ENCODE measurements at places on chromosomes 12 and 14. TPM values are rescaled to one million over a fixed set of nuclear protein-coding genes. Genes with fewer than 3 reads are reported as not detected.

GRCh38 chr14:90490720-90491050 lies 93.9 kb downstream of the CALM1 start:
- no peak for DNase-seq
- H3K4me3 ChIP-seq: no peak overlapping the region
- no peaks in the 10 kb centered on the region for H3K36me3 ChIP-seq
- H3K27ac ChIP-seq: no peak overlapping the region

DNA sequence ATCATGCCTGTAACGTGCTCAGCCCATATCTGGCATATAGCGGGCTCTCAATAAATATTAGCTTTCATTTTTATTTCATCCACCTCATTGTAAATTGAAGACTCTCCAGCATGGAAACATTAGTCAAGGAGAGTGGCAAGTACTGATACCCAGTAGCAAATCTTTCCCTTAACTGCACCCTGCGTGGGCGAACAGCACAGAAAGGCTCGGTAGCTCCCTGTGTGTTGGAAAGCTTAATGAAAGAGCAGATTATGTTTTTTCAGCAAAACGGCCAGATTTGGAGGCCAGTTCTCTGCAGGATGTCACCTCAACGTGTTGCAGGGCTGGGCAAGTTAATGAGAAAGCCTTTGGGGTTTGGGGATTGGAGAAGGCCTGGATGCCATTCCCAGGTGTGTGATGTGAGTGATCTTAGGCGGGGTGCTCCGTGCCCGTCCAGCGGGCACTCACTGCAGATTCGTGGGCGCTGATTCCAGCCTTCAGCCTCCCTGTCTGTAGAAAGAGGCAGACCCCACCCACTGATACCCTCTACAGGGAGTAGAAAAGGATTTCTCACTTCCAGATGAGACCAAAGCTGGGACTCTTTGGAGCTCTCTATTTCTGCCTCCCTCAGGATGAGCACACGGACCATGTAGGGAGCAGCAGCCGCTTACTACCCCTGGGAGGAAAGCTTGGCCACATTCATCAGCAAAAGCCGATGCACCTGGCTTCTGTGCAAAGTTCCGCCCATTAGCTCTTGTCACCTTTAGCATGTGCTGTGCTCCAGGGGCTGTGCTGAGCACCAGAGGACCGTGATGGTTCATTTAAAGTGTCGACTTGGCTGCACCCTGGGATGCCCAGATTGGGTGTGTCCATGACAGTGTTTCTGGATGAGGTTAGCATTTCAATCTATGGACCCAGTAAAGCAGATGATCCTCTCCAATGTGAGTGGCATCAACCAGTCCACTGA lies 29.1 kb downstream of the C14orf132 start:
- no peaks in the 10 kb centered on the region for H3K4me1 ChIP-seq
- H3K36me3 ChIP-seq: no peaks in the 10 kb centered on the region
- no peaks in the 10 kb centered on the region for H3K27me3 ChIP-seq

Gene RD3L
- total RNA-seq: not detected

- no peak for DNase-seq
- no peaks in the 10 kb centered on the region for H3K36me3 ChIP-seq
- H3K4me1 ChIP-seq: no peaks in the 10 kb centered on the region
- H3K4me3 ChIP-seq: no peak overlapping the region
- H3K27ac ChIP-seq: no peak overlapping the region
Observed at GRCh38 chr12:26203167-26203780, 7.9 kb downstream of the SSPN start.

Gene NID2
- 4.7 TPM for total RNA-seq

DNA sequence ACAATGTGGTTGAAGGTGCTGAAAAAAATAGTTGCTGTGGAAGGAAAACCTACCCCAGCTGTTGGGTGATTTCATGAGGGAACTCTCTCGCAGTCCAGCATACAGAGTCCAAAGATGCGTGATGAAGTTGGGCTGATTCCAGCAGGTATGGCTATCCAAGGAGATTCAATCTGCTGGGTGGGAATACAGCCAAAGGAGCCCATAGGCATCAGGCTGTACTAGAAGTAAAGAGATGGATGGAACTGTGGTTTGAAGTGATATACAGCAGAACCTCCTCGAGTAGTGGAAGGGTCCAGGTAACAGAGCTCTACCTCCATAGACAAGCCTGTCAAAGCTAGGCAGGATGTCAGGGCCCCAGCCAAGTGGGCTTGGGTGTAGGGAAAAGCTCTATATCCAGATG lies 11.5 kb upstream of the TMTC2 start:
- no peak overlapping the region for H3K4me3 ChIP-seq
- no peaks in the 10 kb centered on the region for H3K36me3 ChIP-seq
- no peak overlapping the region for H3K27ac ChIP-seq
- DNase-seq: no peak
- no peaks in the 10 kb centered on the region for H3K4me1 ChIP-seq

Gene ACOT6
- total RNA-seq: 1.4 TPM

Gene TMX1
- 17.4 TPM for total RNA-seq

DNA sequence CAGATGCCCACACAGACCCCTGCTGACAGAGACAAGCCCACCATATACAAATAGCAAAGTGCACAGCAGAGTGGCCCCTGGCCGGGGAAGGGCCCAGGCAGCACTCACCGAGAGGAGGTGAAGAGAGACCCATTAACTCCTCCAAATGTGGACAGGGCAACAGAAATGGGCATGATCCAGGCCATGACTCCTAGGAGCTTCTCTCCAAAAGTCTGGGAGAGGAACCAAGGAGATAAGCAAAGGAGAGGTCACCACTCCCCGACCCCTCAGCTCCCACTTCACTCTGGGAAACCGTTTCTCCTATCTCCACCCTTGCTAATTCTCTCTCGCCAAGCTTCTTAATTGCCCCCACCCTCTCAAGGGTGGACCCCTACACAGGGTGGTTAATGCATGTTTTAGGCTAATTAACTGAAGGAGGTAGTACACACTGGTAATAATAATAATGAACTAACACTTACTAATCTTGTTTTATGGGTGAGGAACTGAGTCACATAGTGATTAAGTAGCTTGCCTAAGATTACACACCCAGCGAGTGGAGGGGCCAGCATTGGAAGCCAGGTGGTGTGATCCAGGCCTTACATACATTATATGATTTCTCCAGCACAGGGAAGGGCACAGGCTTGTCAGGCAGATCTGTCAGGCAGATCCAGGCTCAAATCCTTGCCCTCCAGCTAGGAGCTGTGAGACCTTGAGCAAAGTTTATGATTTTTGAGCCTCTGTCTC lies 18.9 kb upstream of the CEBPE start:
- no peaks in the 10 kb centered on the region for H3K36me3 ChIP-seq
- no peak overlapping the region for H3K27ac ChIP-seq
- DNase-seq: no peak
- no peaks in the 10 kb centered on the region for H3K27me3 ChIP-seq
- no peaks in the 10 kb centered on the region for H3K4me1 ChIP-seq

- no peak overlapping the region for H3K4me3 ChIP-seq
- no peaks in the 10 kb centered on the region for H3K4me1 ChIP-seq
- no peak overlapping the region for H3K27ac ChIP-seq
- H3K36me3 ChIP-seq: no peaks in the 10 kb centered on the region
Observed at GRCh38 chr12:22788913-22789312, 163.9 kb downstream of the ETNK1 start.

Gene HOXC9
- total RNA-seq: not detected

Gene KRT6C
- not detected for total RNA-seq

Gene DYRK4
- 16.7 TPM for total RNA-seq

- H3K4me3 ChIP-seq: no peak overlapping the region
- no peak overlapping the region for H3K27ac ChIP-seq
- no peaks in the 10 kb centered on the region for H3K36me3 ChIP-seq
- H3K27me3 ChIP-seq: no peaks in the 10 kb centered on the region
- no peak for DNase-seq
- no peaks in the 10 kb centered on the region for H3K4me1 ChIP-seq
Observed at GRCh38 chr14:31435276-31435675, 14.9 kb upstream of the HEATR5A start.

DNA sequence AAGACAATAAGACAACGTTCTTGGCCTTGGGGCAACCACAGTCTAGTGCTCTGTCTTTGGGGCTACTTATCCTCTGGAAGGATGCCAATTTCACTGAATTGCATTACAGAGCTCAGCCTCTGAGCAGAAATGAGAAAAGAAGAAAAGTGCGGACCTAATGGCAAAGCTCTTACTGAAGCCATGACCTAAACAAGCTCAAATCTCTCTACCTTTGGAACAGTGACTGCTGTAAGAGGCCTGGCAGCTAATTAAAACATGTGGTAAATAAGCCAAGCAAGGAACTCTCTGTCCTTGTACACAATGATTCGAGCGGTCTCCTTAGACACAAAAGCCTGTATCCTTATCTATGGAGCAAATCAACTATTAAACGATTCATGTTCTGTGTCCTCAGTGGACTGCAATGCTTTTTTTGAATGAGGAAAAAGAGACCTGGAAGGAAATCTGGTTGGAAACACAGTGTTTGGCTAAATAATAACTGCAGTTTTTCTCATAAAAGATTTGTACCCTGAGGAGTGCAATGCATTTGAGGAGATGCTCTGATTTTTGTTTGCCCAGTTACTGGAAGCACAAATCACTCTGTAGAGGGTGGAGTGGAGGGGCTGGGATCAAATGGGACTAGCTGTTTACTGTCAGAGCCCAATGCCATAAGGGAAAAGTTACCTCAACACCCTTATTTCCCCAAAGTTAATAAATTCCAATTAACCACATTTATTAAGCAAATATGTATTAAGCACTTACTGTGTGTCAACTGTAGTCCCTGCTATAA lies 113.9 kb downstream of the NDUFA12 start:
- no peak overlapping the region for H3K4me3 ChIP-seq
- no peaks in the 10 kb centered on the region for H3K4me1 ChIP-seq
- H3K36me3 ChIP-seq: no peaks in the 10 kb centered on the region
- no peaks in the 10 kb centered on the region for H3K27me3 ChIP-seq
- DNase-seq: no peak

GRCh38 chr14:92846162-92846897 lies 52.2 kb downstream of the GOLGA5 start:
- no peaks in the 10 kb centered on the region for H3K4me1 ChIP-seq
- no peak for DNase-seq
- H3K4me3 ChIP-seq: no peak overlapping the region
- peaks cover 5% of the 10 kb centered on the region for H3K36me3 ChIP-seq

Gene SMAGP
- 5.7 TPM for total RNA-seq

DNA sequence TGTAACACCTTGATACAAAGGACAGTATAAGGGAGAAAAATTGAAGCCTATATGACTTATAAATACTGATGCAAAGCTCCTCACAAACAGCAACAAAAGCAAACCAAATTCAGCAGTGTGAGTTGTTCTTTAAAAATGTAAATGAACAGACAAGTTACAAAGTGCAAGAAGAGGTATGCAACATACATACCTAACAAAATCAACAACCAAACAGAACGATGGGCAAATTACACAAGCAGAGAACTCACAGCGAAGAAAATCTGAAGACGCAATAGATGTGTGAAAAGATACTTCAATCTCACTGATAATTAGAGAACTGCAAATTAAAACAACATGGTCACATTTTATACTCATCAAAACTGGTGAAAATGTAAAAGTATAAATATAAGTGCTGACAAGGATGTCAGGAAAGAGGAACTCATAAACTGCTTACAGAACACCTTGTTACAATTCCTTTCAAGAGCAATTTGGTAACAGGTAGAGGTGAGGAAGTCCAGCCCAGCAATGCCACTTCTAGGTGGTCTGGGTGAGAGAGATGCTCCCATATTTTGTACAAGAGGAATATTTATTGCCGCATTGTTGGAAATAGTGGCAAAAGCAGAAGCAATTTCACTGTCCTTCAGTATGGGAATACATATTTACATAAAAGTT lies 47.3 kb downstream of the CORO1C start:
- H3K4me1 ChIP-seq: no peaks in the 10 kb centered on the region
- no peaks in the 10 kb centered on the region for H3K27me3 ChIP-seq
- H3K36me3 ChIP-seq: no peaks in the 10 kb centered on the region
- no peak overlapping the region for H3K4me3 ChIP-seq
- no peak for DNase-seq

DNA sequence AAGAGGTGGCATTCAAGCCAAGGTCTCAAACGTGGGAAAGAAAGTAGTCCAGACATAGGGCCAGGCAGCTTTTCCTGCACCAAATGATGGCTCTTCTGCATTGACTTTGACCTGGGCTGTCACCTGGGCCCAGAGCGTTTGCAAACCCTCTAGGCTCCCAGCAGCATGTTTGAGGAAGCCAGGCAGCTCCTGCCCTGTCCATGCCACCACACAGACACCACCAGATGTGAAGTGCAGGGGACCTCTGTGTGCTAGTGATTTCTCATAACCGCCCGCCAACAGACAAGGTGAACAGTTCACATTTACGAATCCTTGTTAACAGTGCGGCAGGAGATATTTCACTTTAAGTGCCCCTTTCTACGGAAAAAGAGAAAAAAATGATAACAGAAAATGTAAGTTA lies 49.8 kb upstream of the FAM222A start:
- H3K36me3 ChIP-seq: no peaks in the 10 kb centered on the region
- no peak overlapping the region for H3K27ac ChIP-seq
- no peak for DNase-seq
- no peaks in the 10 kb centered on the region for H3K4me1 ChIP-seq

Gene PTPRR
- total RNA-seq: not detected

Gene SYCP3
- total RNA-seq: not detected

GRCh38 chr14:104705340-104706047 lies 16.1 kb downstream of the INF2 start:
- no peak overlapping the region for H3K27ac ChIP-seq
- no peak for DNase-seq
- H3K4me3 ChIP-seq: no peak overlapping the region
- peaks cover 4% of the 10 kb centered on the region for H3K36me3 ChIP-seq

DNA sequence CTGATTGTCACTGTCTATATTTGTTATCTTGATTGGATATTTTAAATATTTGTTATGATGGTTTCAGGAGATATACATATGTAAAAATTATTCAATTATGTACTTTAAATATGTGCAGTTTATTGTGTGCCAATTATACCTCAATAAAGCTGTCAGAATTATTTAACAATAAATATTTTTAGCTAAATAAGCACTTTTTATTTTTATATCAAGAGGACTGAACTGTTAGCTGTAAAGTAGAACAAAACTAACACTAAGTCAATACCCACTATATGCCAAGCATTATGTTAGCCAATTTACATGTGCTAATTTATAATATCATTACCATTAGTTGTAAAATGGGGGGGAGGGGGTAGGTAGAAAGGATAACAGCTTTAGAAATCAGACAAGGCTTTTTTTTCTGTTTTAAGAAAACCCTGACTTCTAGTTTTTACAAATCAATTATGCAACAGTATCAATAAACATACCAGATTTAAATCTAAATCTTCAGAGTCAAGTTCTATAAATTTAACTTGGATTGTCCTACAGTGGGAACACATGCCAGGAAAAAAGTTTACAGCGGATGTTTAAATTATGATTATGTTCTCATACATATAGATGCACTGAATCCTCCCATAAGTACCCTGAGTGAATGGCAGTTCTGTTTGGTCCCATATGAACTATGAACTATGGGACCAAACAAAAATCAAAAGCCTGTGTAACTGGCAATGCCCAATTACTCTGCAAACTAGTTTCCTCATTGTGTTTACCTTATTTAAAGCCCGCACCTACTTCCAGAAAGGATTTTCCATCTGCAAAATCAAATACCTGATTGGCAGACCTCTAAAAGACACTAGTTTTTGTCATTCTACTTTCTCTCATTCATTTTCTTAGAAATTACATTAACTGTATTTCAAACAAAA lies 2.8 kb downstream of the RALGAPA1 start:
- H3K27ac ChIP-seq: no peak overlapping the region
- no peaks in the 10 kb centered on the region for H3K27me3 ChIP-seq
- no peaks in the 10 kb centered on the region for H3K4me1 ChIP-seq
- H3K36me3 ChIP-seq: no peaks in the 10 kb centered on the region
- DNase-seq: no peak

Gene NR4A1
- 8.3 TPM for total RNA-seq

Gene PRIMA1
- 0.95 TPM for total RNA-seq

Gene VDR
- 0.42 TPM for total RNA-seq
